ENCODE measurements at places on chromosomes 3 and 15. TPM values are rescaled to one million over a fixed set of nuclear protein-coding genes. Genes with fewer than 3 reads are reported as not detected.

OXSM gene
- 18.1 TPM for total RNA-seq

MYL3 gene
- total RNA-seq = not detected

APOD gene
- not detected for total RNA-seq

MESP2 gene
- 0.14 TPM for total RNA-seq

ATP13A5 gene
- not detected for total RNA-seq

SLC28A2 gene
- total RNA-seq = not detected

UBA7 gene
- 85.5 TPM for total RNA-seq

LTF gene
- total RNA-seq = not detected

DNA sequence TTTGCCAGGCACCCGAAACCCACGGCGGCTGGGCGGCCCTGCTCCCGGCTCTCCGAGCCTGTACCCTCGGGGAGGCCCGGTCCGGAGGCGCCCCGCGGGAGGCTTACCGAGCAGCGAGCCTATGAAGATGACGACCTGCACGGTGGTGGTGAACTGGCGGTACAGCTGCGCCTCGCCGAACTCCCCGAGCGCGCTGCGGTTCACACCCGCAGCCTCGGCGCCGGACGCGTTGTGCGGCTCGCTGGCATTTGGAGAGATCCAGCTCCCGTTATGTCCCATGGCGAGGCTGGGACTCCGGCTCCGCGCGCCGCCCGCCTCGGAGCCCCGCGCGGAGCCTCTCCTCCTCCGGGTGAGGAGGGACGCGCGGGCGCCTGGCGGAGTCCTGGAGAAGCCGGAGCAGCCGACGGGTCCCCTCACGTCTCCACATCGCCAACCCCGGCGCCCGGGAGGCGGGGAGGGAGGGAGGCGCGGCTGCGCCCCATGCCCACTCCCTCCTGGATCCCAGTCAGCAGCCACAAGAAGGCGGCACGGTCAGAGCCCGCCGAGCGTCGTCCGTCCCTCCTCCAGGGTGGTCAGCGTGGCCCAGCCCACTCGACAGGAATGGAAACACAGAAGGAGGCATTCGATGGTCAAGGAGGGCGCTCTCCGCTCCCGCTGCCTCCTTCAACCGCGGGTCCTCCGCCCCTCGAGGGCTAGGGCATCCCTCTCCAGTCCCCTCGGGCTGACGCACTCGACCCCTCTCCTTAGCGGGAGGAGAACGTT lies at the start of gene GPR176:
Gene GPR176, minus strand, starts transcription at position 519 of the 762 bp plus-strand sequence. Its CDS starts 240 bp downstream, at position 279.
- DNase-seq = peak; percentile 48

DNA sequence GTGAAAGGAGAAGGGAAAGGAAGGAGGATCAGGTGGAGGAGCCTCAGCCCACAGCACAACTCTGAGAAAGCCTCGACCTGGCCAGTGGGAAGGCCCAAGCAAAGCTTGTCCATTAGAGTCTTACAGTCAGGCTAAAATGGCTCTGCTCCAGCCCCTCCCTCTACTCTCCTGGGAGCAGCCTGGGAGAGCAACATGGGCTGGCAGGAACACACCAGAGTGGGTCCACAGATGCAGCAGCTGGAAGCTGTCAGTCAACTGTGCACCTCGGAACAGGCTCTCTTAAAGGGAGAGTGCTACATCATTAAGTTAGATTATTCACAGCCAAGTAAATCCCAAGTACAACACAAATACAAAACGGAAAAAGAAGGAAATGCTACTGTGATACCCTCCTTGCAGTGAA lies 98.0 kb upstream of the LIMD1 start:
- DNase-seq = no peak

- no peak for DNase-seq
Observed at GRCh38 chr3:184236636-184237035, 7.3 kb downstream of the VWA5B2 start.

DNA sequence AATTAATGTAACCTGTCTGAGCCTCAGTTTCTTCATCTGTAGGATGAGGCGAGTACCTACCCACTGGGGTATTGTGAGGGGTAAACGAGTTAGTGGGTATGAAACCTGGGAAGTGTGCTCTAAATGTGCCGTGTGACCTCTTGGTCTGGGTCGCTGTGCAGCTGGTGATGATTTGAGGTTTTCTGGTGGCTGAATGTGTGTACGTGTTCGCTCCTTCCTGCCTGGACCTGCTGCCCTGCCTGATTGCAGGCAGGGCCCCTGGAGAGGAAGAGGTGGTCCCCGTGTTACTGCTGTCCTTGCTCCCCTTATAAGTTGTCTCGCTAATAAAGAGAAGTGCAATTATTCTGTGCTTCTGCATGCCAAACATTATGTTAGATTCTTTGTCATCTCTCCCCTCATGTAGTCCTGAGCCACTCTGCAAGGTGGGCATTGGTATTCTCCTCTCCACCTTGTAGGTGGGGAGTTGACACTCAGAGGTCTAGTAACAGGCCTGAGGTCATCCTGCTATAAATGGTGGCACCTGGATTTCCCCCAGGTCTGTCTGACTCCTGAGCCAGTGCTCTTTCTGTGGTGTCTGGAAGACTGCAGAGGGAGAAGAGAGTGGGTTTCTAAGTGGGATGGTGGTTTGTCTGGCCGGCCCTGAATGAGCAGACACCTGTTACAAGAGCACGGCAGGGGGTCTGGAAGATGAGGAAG lies 15.7 kb downstream of the PDIA5 start:
- DNase-seq = no peak

DNA sequence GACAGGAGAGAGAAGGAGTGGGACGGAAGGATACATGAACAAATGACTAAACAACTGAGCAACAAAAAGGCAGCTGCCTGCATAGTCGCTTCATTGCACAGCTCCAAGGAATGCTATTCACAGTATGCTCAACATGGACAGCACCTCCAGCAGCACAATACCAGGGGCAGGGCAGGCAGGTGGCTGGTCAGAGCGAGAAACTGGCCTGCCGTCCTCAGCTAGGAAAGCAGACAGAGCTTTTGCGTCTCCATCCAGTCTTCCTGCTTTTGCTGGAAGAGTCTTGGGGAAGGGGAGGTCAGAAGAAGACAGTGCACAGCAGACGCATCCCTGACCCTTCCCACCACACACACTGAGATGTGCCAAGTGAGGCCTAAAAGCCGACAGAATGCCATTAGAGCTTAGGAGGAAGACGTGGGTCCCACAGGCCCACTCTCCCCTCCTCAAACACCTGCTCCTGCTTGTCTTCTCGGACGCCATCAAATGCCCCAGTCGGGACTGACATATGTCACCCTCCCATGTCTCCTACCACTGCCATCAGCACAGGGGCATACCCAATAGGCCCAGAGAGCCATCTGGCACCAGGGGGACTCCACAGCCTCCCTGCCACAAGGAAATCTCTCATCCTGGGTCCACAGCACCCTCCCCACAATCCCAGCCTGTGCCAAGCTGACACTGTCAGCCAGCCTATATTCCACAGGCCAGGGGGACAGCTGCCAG lies 3.9 kb downstream of the RAB6B start:
- no peak for DNase-seq

GRCh38 chr3:48555949-48556795 lies 431 bp downstream of the PFKFB4 start:
- no peak for DNase-seq

GRCh38 chr15:40344631-40345120 lies 3.9 kb upstream of the CCDC9B start:
- peak; percentile 85 for DNase-seq

DNA sequence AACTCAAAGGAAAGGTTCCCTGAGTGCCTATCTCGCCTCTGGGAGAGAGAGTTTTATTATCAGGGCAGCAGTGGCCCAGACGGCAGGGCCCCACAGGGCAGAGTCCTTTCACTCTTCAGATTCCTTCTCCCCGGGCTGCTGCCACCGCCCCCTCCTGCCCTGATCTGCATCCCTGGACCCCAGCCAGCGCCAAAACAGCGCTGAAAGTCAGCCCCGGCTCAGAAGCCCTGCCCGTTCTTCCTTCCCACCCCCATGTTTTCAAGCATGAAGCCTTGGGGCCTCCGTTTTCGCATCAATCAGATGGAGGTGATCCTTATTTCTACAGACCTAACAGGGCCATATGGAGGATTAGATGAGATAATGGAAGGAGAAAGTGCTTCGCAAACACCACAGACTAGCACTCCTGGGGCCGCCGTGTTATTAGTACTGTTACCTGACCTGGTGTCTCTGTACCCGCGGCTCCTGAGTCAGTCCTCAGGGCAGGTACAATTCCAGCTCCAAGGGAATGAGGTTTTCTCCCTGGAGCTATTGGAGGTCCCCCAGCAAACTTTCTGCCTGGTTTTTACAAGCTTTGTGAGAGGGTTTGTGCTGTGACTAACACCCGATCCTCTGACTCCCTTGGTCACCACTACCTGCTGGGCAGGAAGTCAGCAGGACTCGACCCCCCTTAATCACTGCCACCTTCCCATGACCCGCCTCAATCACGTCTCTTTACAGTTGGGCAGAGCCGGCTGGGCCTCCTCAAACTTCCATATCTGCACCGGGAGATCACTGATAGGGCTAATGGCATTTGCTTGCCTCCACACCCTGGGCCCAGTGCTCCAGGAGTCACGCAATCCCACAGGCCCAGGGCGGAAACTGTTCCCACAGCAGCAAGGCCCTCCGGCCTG lies 39.5 kb upstream of the TSEN2 start:
- DNase-seq = peak; percentile 2

GRCh38 chr15:62899090-62899493 lies 143.5 kb upstream of the TPM1 start:
- DNase-seq = no peak

- DNase-seq = no peak
Observed at GRCh38 chr3:34374521-34374920, 576.1 kb downstream of the PDCD6IP start.

- no peak for DNase-seq
Observed at GRCh38 chr15:74613953-74614743, 1.5 kb upstream of the CLK3 start.

DNA sequence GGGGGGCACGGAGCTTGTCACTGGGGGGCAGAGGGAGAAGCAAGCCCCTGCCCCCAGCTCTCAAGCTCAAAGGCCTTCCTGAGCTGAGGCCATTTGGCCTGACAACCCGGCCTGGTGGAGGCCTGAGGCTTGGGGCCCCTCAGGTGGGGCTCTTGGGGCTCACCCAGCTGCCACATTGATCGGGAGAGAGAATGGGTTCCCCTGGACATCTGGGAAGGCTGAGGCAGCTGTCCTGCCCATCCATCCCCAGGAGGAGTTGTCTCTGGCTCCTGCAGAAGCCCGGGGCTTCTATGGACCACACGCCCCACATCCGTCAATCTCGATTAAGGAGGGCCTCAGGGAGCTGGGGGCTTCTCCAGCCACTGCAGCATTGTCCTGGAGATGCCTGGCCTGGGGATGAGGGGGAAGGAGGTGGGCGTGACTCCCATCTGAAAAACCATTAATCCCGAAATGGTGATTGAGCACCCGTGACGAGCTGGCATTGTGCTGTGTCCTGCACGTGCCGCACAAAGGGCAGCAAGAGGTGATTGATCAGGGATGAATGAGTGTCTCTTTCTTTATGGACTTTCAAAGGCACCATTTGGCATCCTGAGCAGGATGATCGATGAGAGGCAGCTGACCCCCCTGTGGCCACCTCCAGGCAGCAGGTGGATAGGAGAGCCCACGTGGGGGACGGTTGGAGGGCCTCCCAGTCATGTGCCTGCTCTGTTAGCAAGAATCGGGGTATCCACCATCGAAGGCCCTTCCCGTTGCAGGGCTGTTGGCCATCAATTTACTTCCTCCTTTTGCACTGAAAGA lies 17.2 kb upstream of the CRABP1 start:
- no peak for DNase-seq

GRCh38 chr15:52134502-52135144 lies 22.0 kb upstream of the BCL2L10 start:
- DNase-seq = no peak

DNA sequence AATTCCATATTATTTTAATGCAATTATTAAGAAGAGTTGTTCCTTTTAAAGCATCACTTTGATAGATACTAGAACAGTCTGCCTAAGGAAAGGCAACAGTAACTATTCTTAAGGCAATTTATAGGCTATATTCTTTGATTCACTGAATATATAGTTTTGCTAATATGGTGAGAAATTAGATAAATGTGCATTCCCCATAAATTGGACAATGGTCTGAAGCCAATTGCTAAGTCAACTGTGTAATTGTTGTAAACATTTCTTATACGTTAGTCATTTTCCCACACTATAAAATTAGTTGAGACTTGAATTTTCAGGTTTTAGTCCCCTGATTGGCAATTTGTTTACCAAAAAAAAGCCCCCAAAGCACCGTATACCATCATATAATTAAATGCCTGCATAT lies 263.0 kb upstream of the NECTIN3 start:
- no peak for DNase-seq
